ENCODE measurements at places on chromosomes 13 and 19.

GRCh38 chr13:113302986-113303385 is 5.9 kb downstream of the LAMP1 start:
- H3K36me3 ChIP-seq: peaks cover 4% of the 10 kb centered on the region
- no peaks in the 10 kb centered on the region for H3K27me3 ChIP-seq
- DNase-seq: no peak

DNA sequence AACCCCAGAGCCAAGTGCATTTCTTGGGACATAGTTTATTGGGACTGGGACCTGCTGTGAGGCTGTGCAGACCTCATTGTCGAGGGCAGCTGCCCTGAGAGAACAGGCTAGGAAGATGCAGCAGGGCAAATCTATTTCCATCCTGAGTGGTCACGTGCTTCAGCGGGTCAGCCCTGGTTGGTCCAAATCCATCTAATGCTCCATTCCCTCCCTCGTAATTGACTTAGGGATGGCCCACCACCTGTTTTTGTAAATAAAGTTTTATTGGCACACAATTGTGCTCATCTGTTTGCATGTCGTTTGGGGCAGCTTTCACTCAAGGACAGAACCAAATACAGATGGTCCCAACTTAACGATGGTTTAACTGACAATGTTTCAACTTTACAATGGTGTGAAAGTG is 75.5 kb upstream of the ADGRE5 start:
- DNase-seq: no peak
- H3K4me1 ChIP-seq: no peaks in the 10 kb centered on the region
- no peak overlapping the region for H3K27ac ChIP-seq
- no peak overlapping the region for H3K4me3 ChIP-seq
- no peaks in the 10 kb centered on the region for H3K27me3 ChIP-seq
- no peaks in the 10 kb centered on the region for H3K36me3 ChIP-seq

DNA sequence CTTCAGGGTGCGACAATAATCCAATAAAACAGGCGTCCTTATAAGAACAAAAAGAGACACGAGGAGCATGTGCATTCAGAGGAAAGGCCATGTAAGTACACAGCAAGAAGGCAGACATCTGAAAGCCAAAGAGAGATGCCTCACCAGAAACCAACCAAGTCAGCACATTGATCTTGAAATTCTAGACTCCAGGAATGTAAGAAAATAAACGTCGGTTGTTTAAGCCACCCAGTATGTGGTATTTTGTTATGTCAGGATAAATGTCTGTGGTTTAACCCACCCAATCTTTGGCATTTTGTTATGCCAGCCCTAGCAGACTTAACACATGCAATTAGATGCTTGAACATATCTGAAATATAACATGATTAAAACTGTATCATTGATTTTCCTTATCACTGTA is 452.0 kb downstream of the SLITRK6 start:
- H3K4me1 ChIP-seq: no peaks in the 10 kb centered on the region
- H3K4me3 ChIP-seq: no peak overlapping the region
- H3K27ac ChIP-seq: no peak overlapping the region

GRCh38 chr13:21670006-21670882 is 629 bp upstream of the FGF9 start:
- DNase-seq: no peak
- no peaks in the 10 kb centered on the region for H3K36me3 ChIP-seq
- peaks cover under 1% of the 10 kb centered on the region for H3K27me3 ChIP-seq
- no peak overlapping the region for H3K27ac ChIP-seq
- peaks cover 38% of the 10 kb centered on the region for H3K4me1 ChIP-seq

DNA sequence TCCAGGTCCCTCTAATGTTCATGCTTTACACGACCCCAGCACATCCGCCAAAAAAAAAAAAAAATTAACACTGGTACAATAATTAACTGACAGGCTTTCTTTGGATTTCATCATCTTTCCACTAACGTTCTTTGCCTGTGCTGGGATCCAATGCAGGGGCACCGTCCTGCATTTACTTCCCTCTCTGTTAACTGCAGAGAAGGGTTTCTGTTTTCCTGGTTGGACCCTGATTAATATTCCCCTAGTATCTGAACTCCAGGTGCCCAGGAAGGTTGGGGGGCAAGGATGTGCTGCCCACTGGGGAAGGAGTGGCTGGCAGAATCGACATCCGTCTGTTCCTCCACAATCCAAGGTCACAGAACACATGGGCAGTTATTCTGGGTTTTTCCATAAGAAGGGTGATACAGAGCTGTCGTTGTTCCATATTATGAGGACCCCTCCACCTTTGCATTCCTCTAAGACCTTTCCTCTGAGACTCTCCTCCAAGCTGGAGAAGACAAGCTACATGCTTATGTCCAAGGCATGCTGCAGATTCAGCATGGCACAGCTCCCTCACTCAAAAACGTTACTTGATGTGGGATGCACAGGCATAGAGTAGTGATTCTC is 4.5 kb upstream of the LAIR1 start:
- DNase-seq: no peak
- H3K36me3 ChIP-seq: no peaks in the 10 kb centered on the region
- no peak overlapping the region for H3K4me3 ChIP-seq
- H3K4me1 ChIP-seq: no peaks in the 10 kb centered on the region
- H3K27ac ChIP-seq: no peak overlapping the region
- H3K27me3 ChIP-seq: no peaks in the 10 kb centered on the region
